ENCODE measurements at places on chromosomes 3 and 15.
A peak's percentile ranks its signal among the peaks of the same experiment; 100 is the strongest.

DNA sequence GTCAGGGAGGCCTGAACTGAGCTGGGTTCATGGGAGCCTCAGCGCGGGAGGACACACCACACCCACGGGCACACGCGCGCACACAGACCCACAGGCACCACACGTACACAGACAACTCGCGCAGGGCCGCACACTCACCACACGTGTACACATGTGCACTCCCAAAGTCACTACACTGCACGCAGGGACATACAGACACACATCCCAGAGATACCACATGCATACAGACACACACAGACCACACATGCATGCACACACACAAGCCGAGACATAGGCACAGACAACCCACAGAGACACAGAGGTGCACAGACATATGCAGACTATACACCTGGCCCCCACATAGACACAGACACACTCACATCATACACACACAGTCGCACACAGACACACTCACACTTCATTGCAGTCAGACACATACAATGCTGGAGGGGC lies 1.1 kb upstream of the MGLL start:
- no peak for DNase-seq

DNA sequence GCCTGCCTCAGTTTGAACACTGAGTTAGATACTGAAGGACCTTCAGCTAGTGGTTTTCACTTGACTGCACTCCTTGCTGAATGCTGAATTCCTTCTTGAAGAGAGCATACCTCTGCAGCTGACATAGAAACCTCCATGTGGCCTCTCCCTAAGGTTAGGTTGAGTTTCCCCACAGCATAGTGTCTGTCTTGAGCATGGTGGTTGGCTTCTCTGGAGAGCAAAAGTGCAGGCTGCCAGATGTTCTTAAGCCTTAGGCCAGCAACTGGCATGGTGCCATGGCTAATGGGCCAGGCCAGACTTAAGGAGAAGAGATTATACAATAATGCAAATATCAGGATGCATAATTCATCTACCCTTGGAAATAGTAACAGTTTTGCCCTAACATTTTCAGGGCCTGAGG lies 545.6 kb upstream of the ZNF385D start:
- peak; percentile 10 for DNase-seq

DNA sequence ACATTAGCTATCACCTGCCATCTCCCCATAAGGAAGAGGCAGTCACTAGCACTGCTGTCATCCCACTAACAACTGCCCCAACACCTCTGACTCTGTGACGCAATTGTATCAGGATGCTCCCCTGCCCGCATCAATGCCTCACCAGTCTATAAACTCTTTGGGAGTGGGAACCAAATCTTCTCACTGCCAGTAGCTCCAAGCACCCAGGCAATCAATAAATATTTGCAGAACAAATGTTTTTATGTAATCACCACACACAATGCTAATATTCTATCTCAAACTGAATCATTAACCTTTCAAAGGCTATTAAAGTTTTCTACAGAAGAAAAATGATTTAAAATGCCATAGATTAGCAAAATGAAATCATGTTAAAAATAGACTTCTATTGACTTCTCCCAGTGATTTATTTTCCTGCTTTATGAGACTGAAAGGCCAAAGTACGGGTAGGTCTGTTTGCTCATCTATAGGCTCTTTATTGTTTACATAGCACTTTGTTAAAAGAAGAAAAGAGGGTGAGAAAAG lies 131.3 kb downstream of the PLD1 start:
- DNase-seq: no peak

DNA sequence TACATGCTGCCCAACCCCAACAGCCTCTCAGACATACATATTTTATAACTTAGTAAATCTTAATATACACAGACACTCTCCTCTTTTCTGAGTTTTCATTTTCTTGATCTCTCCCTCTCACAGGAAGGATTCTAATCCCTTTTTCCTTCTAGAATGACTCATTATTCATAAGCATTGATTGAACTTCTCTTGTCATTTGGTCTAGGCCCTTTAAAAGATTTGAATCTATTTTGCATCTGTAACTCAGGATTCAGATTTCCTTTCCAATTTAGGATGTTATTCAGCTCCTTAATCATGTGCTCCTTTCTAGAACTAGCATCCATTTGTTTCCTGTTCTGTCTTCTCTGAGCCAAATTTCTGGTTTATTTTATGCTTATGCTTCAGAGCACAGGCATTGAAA lies 624.5 kb upstream of the SGO1 start:
- no peak for DNase-seq

DNA sequence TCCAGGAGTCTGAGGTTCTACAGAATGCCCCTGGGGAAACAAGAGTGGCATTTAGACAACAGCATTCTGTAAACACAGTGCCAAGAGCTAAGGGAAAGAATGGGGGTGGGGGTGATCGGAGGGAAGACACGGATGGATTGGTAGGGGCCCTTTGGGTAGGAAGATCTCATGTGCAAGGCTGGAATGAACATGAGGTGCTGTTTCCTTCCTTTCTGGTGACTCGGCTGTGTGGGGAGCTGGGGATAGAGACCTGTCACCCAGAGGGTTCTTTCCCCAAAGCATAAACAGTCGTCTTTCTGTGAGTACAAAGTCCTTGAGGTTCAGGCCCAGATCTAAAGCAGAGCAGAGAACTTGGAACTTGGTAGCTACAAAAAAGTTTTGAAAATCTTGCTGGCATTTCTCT lies 11.7 kb downstream of the TPM1 start:
- DNase-seq: no peak

DNA sequence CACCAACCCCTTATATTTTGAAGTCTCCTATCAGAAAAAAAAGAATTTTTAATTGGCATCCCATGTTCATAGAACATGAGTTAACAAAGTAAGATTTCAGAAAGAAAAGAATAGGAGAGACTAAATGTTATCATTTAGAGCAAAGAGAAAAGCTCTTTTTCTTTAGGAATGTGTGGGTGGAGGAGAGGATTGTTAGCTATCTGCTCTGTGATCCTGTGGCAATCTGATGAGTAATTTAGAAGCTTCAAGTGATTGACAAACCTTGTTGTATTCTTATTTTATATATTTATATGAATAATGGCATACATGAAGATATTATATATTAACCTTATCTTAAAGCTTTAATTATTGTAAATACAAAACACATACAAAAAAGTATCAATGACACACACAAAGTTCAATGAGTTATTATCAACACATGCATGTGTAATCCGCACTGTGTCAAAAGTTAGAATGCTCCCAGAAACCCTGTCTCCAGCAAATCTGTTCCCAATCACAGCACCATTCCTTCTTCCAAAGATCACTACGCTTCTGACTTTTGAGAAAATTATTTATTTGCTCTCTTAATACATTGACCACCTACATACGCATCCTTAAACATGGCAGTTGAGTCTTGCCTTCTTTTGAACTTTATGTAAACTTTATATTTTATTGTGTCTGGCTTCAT lies 907.4 kb downstream of the MCTP2 start:
- DNase-seq: peak; percentile 21

DNA sequence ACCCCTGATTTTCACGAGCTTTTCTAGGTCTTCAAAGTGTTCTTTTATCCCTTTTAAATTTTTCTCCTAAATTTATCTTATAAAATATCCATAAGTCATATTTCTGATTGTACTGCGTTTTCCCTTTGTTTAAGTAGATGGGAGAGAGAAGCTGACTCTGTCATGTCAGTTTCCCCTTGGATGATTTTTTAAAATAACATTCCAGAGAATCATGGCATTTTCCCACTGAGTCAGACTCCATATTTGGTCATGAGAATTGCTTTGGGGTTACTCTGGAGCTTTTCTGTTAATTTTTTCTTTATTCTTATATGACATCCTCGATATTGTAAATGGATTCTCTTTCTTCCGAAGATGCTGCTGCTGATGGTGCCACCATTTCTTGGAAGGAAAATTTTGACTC lies 28.6 kb upstream of the UMPS start:
- peak; percentile 82 for DNase-seq

DNA sequence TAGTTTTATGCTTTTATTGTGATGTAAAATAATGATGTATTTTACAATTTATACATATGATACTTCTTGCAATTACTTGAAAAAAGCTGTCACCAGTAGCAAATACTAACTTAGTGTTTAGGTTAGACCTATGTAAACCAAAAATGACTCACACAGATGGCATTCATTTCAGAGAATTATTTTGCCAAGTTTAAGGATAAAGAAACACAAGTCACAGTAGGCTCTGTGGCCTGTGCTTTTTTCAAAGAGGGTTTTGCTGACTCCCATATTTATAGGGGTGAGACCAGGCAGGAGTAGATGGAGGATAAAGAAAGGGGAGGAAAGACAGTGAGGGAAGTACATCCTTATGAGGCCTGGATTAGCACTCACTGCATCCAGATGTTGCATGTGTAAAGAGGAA lies 356.6 kb upstream of the NPAP1 start:
- peak; percentile 0 for DNase-seq

DNA sequence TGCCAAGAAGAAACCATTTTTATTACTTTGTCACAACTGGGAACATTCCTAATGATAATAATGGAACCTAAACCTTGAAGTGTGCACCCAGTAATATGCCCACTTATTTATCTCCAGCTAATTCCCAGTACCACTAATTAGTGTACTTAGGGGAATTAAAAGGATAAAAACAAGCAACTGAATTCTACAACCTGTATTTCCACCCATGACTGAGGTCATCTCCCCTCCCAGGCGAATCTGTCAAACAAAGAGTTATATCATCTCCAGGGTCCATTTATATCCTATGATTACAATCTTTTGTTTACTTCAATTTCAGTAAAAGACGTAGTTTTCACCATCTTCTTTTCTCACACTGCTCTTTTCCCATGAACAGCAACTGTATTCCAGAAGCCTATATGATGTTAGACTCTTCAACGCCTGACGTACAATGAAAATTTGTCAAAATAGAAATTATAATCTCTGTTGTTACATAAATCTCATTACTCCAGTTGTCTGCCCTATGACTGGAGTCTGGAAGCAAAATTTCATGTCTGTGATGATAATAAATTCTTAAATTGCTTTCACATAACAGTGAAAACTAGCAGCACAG lies 177.6 kb downstream of the GOLIM4 start:
- DNase-seq: no peak

DNA sequence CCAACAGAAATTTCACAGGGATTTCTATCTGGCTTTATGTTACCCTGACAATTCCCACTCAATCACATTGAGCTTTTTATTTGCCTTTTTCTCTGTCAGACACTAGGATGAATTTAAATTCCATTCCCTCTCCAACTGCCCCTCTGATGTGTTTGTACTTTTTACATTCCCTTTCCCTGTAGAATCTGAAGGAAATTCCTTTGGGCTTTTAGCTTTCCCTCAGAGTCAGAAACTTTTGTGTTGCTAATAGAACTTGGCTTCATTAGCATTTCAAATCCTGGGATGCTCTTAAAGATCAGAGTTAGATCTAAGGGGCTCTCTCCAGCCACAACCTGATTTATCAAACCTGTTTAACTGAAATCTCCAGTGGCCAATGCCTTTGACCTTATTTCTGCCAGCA lies 7.9 kb upstream of the RARB start:
- no peak for DNase-seq

- no peak for DNase-seq
These were observed 3.8 kb upstream of the MANF start for GRCh38 chr3:51381333-51381705.

- DNase-seq: no peak
These were observed 245.5 kb upstream of the MDFIC2 start for GRCh38 chr3:70557976-70558375.

- DNase-seq: no peak
These were observed 49.9 kb downstream of the CLEC3B start for GRCh38 chr3:45075821-45076625.

GRCh38 chr15:65029736-65030208 lies 333 bp upstream of the MTFMT start:
- DNase-seq: no peak

DNA sequence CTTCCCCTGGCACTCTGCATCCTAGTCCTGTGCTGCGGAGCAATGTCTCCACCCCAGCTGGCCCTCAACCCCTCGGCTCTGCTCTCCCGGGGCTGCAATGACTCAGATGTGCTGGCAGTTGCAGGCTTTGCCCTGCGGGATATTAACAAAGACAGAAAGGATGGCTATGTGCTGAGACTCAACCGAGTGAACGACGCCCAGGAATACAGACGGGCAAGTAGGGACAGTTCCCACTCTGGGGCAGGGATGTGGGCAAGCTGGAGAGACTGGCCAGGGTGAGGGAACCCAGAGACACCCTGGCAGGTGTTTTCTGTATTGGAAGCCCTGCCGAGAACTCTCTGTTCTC lies 247 bp downstream of the FETUB start:
- DNase-seq: no peak

- DNase-seq: peak; percentile 19
These were observed 71.0 kb upstream of the ZBED2 start for GRCh38 chr3:111666041-111666735.

DNA sequence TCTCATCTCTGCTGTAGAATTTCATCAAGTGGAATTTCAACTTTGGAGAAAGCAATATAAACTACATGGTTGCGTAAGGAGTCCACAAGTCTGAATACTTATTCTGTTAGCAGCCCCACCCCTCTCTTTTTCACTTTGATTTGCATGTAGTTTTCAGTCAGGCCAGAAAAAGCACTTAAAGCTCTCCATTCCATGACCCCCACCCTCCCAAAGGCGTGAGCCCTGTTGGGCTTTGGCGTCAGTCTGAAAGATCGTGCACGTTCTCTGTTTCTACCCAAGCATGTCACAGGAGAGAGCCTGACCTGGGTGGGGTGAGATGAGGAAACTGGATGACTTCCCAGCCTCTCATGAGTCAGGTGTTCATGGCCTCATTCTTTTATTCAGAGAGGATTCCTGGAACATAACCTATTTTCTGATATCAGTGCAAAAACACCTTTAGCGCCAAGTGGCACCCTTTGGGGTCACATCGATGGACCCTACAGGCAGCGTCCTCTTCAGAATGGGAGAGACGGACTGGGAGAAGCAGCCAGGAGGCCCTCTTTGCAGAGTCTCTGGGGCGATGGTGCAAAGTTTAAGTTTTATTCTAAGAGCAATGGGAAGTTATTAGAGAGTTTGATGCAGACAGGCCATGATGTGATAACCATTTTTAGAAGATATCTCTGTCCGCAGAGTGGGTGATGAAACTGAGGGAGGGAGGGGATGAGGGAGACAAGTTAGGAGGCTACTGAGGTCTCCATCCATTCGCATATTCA lies 55.8 kb downstream of the LSM3 start:
- DNase-seq: no peak

- peak; percentile 28 for DNase-seq
These were observed 70.9 kb downstream of the IGF1R start for GRCh38 chr15:98719137-98719740.

- DNase-seq: no peak
These were observed 30.7 kb downstream of the ATP13A5 start for GRCh38 chr3:193347521-193348501.

GRCh38 chr3:64297563-64297962 lies 72.3 kb upstream of the PRICKLE2 start:
- DNase-seq: no peak

DNA sequence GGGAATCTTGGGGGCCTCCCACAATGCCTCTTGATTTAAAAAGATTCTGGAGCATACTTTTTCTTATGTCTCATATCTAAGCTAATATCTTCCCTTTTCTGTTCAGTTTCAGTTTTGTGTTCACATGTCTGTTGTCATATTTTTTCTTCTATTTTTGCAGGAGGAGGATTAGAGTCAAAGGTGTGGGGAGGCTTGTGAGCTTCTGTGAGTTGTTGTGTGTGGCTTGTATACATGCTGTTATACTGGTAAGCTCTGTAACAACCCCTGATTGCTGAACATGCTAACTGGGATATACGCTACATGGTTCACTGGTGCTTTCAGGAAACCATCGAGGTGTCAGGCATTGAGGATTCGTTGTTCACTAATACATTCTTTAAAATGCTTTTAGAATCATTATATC lies 83.5 kb downstream of the SLC25A26 start:
- DNase-seq: no peak

Measured in fibroblast of skin of abdomen (primary cell).